GM13976 (cell line): ENCODE measurements at places on chromosomes 11 and 22.
A peak's percentile ranks its signal among the peaks of the same experiment; 100 is the strongest.

DNA sequence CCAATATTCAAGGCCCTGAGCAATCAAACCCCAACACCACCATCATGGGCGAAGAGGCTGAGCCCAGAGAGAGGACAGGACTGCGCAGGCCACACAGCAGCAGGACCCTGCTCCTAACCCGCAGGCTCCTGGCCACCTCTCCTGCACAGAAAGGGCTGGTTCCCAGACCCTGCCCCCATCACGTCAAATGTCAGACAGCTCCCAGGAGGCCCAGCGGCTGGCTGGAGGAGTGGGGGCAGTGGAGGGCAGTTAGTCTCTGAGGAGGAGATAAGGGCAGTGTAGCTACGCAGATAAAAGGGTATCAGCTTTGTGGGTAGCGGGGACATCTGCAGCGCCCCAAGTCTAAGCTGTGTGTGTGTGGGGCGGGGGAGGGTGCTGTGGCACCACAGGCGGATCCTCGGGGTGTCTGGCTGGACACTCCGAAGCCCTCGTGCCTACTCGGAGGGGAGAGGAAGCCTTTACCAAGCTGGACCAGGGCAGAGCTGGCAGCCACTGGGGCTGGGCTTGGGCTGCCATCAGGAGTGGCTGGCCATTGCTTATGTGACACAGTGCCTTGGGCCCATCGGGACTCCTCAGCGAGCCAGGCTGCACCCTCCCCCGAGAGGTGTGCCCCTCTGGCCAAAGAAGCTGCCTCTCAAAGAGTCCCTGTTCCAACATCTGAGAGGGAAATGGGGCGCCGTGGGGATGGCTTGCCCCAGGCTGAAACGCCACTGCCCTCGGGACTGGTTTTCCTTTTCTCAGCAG lies 21.5 kb downstream of the FADS3 start:
- DNase-seq = no peak

GRCh38 chr11:2508793-2509192 lies 64.0 kb downstream of the KCNQ1 start:
- no peak for DNase-seq

GRCh38 chr22:23284504-23285033 lies 104.3 kb downstream of the BCR start:
- no peak for DNase-seq

GRCh38 chr11:8006349-8006977 lies 19.3 kb downstream of the EIF3F start:
- DNase-seq = peak; percentile 69

DNA sequence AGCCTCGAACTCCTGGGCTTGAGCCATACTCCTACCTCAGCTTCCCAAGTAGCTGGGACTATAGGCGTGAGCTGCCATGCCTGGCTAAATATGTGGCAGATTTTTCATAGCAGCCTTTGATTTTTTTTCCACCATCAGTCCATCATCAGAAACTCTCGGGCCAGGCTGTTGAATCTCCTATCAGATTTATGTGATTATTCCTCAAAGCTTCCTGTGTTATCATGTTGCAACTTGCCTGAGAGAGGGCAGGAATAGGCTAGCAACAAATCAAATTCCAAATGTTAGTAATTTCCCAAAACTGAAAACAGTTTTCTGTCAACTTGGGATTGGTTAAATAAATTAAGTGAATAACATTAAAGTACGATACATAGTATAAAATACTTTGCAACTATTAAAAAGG lies 3.4 kb downstream of the LRRC51 start:
- no peak for DNase-seq

DNA sequence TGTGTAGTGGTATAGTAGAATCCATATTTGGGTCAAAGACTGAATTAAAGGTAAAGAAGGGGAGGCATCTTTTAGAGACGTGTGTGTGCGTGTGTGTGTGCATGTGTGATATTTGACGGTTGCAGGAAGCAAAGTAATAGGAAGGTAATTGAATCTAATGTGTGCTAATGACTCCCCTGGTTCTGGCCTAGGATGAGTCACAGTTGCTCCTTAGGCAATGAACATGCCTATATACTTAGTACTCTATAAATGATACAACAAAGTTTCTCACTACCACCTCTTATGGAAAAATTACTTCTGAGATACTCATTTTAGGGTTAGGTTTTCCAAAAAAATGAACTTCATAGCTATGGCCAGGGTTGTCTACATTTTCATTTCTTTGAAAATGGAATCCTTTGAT lies 409.6 kb downstream of the GUCY1A2 start:
- DNase-seq = no peak

- no peak for DNase-seq
These were observed 102.7 kb downstream of the COMMD9 start for GRCh38 chr11:36186340-36187175.

DNA sequence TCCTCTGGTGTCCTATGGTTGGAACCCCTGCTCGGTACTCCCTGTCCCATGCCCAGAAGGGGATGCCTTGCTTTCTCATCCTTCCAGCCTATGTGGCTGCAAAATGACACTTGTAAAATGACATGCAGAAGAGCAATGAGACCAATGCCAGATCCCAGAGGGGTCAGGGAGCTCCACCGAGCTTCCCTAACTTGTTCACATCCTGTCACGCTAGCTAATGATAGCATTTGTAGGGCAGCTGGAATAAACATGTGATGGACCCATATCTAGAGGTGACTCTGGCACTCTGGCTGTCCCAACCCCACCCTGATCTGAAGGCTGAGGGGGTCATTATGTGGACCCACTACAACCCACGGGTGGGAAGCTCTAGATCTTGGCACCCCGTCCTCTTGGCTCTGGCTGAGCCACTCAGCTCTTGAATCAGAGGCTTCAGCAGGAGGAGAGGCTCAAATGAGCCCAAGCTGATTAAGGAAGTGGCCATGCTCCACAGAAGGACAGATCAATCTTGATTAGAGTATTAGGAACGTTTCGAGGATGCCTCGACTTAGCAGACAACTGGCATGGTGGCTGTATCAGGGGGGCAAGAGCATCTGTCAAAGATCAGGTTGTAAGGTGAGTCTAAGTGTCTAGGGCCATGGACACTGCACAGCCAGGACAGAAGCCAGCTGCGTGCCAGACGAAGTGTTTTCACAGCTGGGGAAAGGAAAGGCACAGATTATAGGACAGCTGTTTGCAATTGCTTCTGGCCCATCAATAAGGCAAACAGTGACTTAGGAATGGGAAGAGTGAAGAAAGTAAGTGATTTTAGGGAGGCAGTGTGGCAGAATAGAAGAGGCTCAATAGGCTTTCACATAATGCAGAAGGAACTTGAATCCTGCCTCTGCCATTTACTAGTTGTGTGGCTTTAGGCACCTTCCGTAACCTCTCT lies 182.8 kb downstream of the KIRREL3 start:
- DNase-seq = no peak

DNA sequence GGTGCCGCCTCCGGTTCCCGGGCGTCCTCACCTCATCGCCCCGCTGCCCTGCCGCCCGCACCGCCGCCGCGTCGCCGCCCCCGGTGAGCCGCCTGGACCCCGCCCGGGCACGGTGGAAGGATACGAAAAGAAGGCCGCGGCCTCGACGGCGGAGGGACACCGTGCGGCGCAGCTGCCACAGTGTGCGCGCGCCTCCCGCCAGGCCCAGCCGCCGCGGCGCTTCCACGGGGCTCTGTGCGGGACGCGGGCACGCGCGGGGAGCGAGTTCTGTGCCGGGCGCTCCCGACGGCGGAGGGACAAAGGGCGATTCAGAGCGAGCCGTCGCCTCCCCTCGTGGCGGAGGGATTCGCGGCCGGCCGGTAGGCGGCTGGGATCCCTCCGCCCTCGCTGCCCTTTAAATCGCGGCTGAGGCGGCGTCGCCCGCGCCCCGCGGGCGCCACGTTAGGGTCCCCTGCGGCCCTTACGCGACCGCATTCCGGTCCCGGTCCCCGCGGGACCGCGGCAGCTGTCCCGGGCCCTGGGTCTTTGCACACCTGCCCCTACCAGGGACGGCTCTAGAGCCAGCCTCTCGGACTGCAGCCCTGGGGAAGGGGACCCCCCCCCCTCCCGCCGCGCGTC lies 568 bp upstream of the KMT5B start:
- DNase-seq = peak; percentile 89

DNA sequence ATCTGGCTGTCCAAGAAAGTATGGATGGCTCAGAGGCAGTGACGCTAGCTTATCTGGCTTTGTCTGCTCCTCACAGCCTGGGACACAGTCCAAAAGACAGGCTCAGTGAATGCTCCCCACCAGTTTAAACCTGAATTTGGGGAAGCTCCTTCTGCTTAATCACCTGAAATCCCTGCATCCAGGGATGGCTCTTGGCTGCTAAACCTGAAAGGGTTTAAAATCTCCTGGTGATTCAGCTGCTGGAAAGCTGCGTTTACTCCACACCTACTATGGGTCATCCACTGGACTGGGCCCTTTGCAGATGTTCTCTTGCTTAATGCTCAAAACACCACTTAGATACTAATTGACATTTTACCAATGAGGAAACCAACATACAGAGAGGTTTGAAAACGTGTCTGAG lies 302.0 kb upstream of the NARS2 start:
- no peak for DNase-seq

DNA sequence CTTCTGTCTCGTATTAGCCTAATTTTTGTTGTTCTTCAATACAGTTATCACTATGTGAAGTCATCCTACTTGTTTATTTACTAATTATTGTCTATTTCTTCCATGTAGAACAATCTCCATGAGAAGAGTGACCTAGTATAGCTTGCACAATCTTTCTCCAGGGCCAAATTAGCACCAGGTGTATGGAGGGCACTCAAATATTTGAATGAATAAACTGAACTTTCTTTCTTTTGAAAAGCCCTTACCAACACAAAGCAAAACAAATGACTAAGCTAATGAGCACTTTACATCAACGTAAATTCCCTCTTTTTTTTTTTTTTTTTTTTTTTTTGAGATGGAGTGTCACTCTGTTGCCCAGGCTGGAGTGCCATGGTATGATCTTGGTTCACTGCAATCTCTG lies 34.2 kb downstream of the ABTB2 start:
- no peak for DNase-seq

- DNase-seq = no peak
These were observed 68.3 kb downstream of the NCAPD3 start for GRCh38 chr11:134155456-134155855.

DNA sequence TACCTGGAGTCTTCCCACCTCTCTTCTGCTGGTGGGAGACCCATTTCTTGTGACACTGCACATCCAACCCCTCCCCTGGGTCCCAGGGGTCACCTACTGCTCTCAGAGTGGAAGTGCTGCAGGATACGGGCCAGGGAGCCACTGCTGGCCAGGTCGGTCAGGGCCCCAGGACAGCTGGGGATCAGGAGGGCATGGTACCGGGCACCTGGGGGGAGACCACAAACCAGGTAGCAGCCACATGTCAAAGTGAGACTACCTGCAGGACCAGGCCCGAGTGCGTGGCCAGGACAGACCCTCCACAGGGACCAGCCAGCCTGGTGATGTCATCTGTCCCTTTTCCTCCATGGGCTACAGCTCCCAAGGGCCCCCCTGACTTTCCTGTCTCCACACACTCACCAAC lies 3.9 kb downstream of the GATD1 start:
- DNase-seq = no peak
